HFF-Myc (cell line): ENCODE measurements at places on chromosomes 5 and 9.

DNA sequence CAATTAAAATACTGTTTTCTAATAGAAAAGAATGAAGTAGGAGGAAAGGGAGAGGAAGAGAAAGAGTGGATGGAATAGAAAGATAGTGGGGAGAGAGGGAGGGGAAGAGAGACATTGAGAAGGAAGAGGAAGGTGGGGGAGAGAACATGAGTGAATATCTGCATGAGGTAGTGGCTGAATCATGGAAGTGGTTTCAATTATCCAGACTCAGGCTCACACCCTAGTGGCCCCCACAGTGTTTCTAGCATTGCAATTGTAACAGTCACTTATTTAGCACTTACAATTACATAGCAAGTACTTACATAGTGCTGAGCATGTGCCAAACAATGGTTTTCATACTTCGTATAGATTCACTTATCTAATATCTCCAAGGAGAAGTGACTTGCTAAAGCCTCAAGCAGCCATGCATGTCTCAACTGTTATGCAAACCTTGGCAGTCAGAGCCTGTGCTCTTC, 72.7 kb downstream of the CAST start:
- no peak for DNase-seq

GRCh38 chr9:132472599-132472998, 62.6 kb downstream of the CFAP77 start:
- DNase-seq: no peak

- no peak for DNase-seq
These were observed 100.8 kb upstream of the TLE4 start for GRCh38 chr9:79470954-79471353.

GRCh38 chr5:1404062-1404461, 41.2 kb downstream of the SLC6A3 start:
- DNase-seq: no peak

- no peak for DNase-seq
These were observed 42.1 kb upstream of the CTNND2 start for GRCh38 chr5:11946317-11946716.

GRCh38 chr5:36277521-36278176, 24.1 kb downstream of the RANBP3L start:
- DNase-seq: no peak

DNA sequence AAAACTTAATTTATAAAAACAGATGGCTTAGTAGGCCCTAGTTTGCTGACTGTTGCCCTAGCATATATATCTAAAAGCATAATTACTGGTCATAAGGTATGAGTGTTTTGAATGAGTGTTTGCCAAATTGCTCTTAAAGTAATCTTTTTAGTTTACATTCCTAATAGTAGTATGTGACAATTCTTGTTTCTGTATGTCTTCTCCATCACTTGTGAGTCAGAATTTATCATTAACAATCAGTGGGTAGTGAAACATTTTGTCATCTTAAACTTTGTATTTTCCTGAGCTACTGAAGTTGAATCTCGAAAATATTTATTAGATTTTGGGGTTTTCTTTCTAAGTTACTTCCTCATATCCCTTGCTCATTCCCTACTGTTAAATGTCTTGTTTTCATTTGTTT, 49.6 kb downstream of the APC start:
- DNase-seq: no peak

DNA sequence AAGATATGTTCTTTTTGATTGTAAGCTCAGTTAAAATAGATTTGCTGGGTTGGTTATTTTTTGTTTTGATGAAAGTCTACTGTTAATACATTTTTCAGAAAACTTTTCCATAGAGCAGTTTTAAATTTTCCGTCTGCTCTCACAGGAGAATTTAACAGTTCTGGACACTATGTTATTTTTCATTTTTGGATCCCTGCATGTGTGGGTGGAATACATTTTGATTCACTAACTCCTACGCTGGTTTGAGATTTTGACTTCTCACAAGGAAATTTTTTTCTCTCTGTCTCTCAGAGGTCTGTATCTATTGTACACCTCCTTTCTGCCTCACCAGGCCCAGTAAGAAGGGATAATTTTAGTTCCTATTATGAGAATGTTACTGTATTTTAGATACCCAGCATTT, 502.4 kb downstream of the CDH10 start:
- DNase-seq: no peak

GRCh38 chr9:115225459-115226116, 107.6 kb upstream of the TNC start:
- DNase-seq: no peak
